ENCODE measurements at places on chromosomes 7 and 10.
A peak's percentile ranks its signal among the peaks of the same experiment; 100 is the strongest.

GRCh38 chr10:63281967-63282366 is 148.8 kb downstream of the NRBF2 start:
- DNase-seq = no peak

- DNase-seq = no peak
Observed at GRCh38 chr7:106639476-106640334, 21.3 kb downstream of the CCDC71L start.

DNA sequence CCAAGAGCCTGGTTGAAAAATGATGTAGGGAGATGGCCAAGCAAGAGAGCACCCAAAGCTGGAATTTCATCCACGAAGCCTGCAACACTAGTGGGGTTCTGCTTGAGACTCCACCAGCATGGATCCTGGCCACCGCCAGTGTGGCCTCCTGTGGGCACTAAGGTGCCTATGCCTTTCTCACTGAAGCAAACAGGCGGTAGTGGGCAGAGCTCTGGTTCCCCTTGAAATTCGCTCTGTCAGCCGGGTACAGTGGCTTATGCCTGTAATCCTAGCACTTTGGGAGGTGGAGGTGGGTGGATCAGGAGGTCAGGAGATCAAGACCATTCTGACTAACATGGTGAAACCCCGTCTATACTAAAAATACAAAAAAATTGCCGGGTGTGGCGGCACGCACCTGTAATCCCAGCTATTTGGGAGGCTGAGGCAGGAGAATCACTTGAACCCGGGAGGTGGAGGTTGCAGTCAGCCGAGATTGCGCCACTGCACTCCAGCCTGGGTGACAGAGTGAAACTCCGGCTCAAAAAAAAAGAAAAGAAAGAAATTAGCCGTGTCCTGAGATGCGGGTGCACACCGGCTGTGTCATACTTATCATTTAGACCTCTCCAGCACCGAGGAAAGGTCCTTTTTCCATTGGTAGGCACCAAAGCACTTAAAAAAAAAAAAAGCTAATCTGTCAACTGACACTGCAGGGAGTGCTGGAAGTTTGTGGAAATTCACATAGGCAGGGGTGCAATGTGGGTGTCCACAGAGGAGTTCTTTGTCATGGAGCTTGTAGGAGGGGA is 28.3 kb downstream of the CCM2 start:
- DNase-seq = no peak

DNA sequence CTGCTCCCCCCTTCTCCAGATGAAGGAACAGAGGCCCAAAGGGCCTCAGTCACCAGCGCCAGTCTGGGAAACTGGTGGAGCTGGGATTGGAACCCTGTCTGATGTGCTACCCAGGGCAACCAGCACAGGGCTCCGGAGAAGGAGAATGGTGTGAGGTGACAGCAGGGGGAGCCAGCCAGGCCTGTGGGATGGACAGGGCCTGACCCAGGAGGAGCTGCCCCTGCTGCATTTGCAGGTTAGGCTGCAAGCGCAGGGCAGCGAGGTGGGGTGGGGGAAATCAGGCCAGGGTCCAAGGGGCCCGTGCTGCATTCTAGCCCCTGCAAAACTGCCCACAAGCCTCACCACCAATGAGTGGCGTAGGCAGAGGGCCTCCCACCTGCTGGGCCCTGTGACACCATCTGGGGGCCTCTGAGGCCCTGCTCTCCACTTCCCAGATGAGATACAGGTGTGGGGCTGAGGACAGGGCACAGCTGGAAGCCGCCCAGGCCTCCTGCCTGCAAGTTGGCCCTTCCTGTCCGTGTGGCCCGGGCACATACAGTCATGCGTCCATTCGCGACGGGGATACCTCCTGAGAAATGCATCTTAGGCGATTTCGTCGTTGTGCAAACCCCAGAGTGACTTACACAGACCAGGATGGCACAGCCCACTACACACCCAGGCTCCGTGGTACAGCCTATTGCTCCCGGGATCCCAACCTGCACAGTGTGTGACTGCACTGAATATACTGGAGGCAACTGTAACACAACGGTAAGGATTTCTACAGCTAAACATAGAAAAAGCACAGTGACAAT is 45.3 kb downstream of the RASGEF1A start:
- no peak for DNase-seq

DNA sequence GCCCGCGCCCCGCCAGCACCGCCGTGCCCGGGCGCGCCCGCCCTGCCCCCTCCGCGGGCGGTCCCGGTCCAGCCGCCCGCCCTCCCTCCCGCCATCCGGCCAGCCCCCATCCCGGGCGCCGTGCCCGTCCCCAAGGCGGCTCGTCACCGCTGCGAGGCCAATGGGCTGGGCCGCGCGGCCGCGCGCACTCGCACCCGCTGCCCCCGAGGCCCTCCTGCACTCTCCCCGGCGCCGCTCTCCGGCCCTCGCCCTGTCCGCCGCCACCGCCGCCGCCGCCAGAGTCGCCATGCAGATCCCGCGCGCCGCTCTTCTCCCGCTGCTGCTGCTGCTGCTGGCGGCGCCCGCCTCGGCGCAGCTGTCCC is at the start of gene HTRA1:
TSS of gene HTRA1 (plus strand) at position 187 of the 362 bp plus-strand sequence. CDS start at position 287, 100 bp downstream.
- no peak for DNase-seq

DNA sequence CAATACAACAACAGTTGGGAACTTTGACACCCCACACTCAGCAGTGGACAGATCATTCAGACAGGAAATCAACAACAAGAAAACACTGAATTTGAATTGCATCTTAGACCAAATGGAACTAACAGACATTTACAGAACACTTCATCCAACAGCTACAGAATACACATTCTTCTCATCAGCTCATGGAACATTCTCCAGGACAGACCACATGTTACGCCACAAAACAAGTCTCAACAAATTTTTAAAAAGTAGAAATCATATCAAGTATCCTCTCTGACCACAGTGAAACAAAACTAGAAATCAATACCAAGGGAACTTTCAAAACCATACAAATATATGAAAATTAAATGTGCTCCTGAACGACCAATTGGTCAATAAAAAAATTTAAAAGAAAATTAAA is 212.3 kb downstream of the DNAJC1 start:
- DNase-seq = no peak

DNA sequence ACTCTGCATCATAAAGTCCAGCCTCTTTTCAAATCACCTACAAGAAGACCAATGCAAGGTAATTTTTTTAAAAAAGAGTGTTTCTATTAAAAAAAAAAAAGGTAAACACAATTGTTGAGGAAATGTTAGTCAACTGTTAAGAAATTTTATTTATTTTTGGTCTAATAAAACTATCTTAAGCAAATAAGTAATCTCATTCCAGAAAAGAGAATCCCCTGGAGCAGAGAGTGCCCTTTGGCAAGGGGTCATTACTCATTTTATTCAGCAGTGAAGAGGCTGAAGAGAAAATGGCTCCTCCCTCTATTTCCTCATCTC is 63.4 kb upstream of the GSDME start:
- no peak for DNase-seq

GRCh38 chr10:68333440-68334431 is 1.0 kb upstream of the PBLD start:
- DNase-seq = no peak

DNA sequence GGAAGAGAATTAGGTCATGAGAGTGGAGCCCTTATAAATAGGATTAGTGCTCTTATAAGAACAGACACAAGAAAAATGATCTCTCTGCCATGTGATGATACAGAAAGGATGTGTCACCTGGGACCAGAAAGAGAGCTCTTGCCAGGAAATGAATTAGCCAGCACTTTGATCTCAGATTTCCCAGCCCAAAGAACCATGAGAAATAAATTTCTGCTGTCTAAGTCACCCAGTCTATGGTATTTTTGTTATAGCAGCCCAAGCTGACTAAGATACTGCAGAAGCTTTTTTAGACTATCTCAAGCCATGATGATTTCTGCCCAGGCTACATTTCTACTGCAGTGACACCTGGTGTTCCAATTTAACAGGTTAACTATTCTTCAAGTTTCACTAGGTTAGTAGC is 84.8 kb downstream of the RSU1 start:
- DNase-seq = no peak

- DNase-seq = no peak
Observed at GRCh38 chr10:34872820-34873219, 57.7 kb upstream of the PARD3 start.

GRCh38 chr7:150942591-150943452 is 35.3 kb downstream of the KCNH2 start:
- DNase-seq = no peak

GRCh38 chr7:50347693-50348092 is 43.2 kb downstream of the IKZF1 start:
- DNase-seq = no peak

- DNase-seq = no peak
Observed at GRCh38 chr10:62578301-62578700, 204.1 kb downstream of the ZNF365 start.

GRCh38 chr7:100374601-100375000 is 1.3 kb downstream of the PILRA start:
- DNase-seq = no peak

DNA sequence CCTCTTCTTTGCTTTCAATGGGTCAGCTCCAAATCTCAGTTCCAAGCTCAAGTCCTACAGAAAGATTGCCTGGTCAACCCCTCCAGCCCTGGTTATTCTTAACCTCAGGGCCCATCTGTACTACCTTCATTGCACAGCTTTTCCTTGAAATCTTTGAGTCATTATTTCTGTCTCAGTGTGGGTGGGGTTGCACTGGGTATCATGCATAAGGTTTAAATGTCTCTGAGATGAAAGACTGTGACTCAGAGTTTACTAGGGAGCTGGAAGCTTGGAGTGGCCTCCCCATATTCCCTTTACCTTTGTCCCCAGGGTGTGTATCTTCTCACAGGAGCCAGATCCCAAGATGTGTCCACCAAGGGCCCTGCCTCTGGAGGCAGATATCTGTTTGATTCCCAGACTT is 3.3 kb upstream of the OR6V1 start:
- DNase-seq = no peak

GRCh38 chr7:105011831-105012502 is 2.0 kb upstream of the KMT2E start:
- peak; percentile 3 for DNase-seq

DNA sequence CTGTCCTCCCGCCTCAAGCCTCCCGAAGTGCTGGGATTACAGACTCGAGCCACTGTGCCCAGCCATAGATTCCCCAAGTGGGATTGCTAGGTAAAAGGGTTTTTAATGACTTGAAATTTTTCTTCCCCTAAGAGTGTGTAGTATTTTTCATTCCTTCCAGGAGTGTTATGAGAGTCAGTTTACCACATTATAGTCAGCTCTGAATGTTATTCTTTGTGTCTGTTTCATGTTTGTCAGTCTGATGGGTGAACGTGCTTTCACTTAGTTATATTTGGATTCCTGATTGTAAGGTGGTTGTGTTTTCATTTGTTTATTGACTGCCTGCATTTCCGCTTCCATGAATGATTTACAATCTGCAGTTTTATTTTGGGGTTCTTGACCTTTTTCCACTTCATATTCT is 6.3 kb downstream of the ZNF212 start:
- DNase-seq = no peak

DNA sequence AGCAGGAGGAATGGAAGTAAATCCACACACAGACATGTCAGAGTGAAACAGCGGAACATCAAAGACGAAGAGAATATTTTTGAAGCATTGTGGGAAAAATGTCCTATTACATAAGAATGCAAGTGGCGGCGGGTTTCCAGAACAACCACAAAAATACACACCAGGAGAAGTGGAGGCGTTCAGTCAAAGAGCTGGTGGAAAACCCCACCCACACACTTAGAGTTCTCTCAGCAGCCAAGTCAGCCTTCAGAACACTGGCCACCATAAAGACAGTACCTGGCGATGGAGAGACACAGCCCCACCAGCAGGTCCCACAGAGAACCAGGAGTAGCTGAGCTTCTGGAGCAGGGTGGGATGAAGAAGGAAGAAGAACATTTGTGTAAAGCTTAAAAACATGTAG is 23.7 kb downstream of the NKX6-2 start:
- no peak for DNase-seq

- peak; percentile 2 for DNase-seq
Observed at GRCh38 chr10:4546500-4546899, 279.5 kb upstream of the AKR1E2 start.

DNA sequence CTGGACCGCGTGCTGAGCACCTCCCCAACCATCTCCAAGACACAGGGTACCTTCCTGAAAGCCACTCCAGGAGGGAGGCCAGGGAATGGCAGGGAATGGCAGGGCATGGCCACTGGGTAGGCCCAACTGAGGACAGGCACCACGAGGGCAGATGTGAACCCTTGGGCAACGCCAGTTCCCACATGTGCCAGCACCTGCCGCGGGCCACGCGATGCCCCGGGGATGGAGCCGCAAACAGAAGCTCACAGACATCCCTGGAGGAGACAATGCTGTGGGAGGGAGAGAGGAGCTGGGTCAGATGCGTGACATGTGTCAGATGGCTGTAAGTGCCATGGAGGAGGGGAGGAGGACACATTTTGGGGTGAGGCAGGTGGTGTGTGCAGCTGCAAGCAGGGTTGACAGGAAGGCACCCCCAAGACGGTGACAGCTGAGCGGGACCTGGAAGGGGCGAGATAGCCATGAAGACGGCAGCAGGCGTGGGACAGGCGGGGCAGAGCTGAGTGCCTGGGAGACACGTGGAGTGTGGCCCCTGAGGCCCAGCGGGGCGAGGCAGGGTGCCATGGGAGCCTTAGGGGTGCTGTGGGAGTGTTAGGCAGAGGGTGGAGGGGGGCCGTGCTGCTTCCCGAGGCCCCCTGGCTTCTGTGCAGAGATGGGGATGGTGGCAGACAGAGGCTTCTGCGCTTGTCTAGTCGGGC is 27.7 kb downstream of the IQCE start:
- no peak for DNase-seq

GRCh38 chr10:93061594-93062513 is 1.3 kb downstream of the CYP26C1 start:
- DNase-seq = no peak

Data from stimulated activated CD8-positive, alpha-beta memory T cell treated with anti-CD3 and anti-CD28 coated beads, Interleukin-2, amount 100 ng/mL, for 48 hours (primary cell).